Cortex of kidney (tissue), 1 donor: ENCODE measurements at places on chromosomes 7 and 10.

- DNase-seq, result no peak
Observed at GRCh38 chr10:49738616-49739360, 23.3 kb downstream of the OGDHL start.

GRCh38 chr10:32104622-32105509 is 48.6 kb upstream of the KIF5B start:
- no peak for DNase-seq

DNA sequence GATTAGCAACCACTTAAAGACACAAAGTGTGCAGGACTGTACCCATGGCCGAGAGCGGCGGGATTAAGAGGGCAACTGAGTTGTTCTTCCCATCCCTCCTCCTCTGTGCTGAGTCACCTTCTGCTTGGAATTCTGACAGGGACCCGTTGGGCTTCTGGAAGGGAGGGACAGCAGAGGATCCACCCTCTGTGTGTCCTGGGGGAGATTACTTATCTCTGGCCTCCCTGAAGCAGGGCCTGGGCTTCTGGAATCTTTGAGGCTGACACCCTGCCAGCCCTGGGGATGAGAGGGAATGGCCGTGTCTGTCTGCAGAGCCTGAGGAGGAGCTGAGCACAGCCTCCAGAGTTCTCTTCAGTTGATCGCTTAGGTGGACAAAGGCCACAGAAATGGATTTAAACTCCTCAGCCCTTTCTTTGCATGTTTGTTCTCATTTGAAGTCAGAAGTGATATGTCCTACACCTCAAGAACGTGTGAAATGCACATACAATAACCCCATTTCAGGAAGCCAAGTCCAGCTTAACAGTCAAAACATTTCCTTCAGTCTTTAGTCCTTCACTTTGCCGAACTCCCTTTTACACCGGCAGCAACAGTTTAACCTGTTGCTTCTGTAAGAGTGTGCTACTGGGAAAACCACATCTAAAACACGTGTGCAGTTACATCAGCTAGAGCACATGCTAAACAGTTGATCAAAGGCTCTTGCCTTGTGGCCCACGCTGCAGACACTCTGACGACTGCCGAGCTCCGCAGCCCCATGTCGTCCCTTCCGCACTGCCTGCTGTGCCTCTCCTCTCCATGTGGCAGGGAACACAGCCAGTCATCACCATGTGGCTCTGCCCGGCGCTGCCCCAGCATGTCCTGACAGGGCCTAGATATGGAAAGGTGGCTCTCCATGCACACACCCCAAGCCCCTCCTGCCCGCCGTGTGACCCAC is 55.7 kb downstream of the IKZF1 start:
- no peak for DNase-seq

- no peak for DNase-seq
Observed at GRCh38 chr10:104038537-104038936, 47.1 kb downstream of the COL17A1 start.

DNA sequence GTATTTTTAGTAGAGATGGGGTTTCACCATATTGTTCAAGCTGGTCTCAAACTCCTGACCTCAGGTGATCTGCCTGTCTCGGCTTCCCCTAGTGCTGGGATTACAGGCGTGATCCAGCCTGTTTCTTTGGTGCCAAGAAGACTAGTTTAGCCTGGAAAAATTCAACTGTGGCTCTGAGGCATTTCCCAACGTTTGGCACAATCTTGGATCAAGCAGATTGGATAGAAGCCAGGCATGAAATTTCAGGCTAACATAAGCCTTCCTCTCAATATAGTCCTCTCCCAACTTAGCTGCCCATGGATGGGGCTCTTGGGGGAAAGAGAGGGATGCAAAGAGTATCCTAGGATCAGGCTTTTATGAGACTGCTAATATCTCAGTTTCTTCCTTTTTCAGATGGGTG is 53.8 kb downstream of the APBB1IP start:
- DNase-seq, result no peak

- DNase-seq, result no peak
Observed at GRCh38 chr10:24208661-24209431, at the start of gene KIAA1217. KIAA1217 (plus strand) TSS chr10:24209138; CDS start chr10:24209194, 56 bp downstream.

DNA sequence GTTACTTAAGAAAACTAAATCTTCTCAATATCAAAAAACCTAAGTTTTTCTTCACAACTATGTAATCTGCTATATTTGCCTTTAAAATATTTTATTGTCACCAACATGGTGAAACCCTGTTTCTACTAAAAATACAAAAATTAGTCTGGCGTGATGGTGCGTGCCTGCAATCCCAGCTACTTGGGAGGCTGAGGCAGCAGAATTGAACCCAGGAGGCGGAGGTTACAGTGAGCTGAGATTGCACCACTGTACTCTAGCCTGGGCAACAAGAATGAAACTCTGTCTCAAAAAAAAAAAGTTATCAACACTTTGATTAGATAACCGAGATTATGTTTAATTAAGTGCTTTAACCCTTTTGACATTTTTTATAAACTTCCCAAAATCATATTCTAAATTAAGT is 28.3 kb upstream of the CLDN4 start:
- no peak for DNase-seq

- DNase-seq, result no peak
Observed at GRCh38 chr10:59090817-59091622, 85.4 kb upstream of the PHYHIPL start.

DNA sequence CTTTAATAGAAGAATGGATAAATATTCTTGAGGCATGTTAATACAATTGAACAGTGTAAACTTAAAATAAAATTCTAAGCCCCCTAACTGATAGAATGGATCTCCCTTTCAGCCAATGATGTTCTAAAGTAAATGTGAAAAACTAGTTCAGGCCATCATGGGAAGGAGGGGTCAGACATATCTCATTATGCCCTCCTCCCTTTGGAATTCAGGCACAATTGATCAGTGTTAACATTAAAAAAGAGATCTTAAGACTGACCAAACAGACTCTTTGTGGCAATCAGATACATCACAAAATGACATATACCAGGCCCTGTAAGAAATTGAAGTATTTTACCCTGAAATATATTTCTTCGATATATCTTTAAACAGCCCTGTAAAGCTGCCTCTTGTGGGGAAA is 683.0 kb upstream of the LRRTM3 start:
- DNase-seq, result no peak

DNA sequence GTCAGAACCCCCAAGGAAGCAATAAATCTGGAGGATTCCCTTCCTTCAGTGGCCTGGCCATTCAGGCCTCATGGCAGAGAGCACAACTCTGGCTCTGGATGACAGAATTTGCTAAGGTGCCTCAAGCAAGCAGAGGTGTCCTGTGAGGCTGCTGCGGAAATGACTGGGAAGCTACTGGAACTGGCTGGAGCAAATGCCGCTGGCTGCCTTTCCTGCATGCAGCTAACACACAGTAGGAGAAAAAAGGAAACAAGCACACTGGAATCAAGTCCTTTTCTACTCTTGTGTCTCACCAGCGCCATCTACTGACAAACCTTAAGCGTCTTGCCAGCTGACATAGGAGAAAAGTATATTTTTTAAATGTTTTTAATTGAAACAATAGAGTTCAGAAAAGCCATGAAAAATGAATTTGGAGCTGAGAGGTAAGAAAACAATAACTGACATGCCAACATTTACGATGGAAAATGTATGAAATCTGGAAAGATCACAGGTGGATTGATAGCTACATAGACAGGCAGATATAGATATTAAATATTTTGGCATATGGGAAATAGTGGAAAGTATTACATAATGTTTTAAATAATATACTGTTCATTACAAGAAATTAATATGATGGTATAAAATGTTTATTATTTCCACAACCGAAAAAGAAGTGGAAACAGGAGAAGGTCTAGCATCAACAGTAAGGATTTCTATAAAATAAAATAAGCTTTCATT is 951.6 kb downstream of the ANKRD7 start:
- no peak for DNase-seq

DNA sequence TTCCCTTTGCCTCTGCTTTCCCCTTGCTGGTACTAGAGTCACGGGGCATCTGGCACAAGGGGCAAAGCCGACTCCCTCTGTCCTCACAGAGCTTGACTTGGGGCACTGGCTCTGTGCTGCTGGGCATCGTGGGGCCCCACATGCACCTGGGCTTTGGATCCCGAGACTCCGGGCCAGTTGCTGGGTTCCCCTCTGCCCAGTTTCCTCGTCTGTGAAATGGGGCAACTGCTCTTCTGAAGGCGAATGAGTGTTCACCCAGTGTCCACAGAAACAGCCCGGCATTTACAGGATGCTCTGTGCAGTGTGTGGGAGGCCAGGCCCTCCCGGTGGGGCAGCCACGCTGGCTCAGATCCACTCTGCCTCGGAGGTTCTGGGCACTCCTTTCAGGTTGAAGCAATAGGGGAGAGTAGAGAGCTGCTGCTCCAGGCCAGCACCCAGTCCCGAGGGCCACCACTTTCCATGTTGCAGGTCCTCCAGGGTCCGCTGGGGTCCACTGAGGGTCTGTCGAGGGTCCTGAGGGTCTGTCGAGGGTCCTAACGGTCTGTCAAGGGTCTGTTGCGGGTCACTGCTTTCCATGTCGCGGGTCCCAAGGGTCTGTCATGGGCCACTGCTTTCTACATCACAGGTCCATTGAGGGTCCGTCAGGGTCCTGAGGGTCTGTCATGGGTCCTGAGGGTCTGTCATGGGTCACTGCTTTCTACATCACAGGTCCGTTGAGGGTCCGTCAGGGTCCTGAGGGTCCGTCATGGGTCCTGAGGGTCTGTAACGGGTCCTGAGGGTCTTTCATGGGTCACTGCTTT is 103.6 kb downstream of the VIPR2 start:
- DNase-seq, result no peak

DNA sequence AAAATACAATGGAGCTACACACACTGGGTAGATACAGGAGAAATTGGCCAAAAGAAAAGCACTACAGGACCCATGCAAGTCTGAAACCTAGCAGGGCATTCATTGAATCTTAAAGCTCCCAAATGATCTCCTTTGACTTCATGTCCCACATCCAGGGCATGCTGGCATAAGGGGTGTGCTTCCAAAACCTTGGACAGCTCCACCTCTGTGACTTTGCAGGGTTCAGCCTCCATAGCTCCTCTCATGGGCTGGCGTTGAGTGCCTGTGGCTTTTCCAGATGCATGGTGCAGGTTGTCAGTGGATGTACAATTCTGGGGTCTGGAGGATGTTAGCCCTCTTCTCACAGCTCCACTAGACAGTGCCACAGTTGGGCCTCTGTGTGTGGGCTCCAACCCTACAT is 626.3 kb upstream of the POT1 start:
- DNase-seq, result no peak

DNA sequence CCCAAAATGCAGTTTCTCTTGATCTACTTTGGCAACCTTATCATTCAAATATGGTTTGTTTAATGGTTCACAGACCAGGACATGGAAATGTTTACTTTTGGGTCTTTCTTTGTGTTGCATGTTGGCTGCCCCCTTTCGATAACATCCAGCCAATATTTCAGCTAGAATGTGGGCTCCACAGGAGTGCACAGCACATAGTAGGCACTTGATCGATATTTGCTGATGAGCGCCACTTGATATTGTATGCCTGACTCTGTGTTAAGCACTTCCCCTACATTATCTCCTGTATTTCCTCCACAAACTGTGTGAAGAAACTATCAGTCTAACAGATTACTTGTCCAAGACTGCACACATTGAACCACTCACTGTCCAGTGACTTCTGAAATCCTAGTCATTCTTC is 60.2 kb downstream of the SMURF1 start:
- no peak for DNase-seq

- no peak for DNase-seq
Observed at GRCh38 chr7:40329601-40330153, 194.9 kb downstream of the SUGCT start.

DNA sequence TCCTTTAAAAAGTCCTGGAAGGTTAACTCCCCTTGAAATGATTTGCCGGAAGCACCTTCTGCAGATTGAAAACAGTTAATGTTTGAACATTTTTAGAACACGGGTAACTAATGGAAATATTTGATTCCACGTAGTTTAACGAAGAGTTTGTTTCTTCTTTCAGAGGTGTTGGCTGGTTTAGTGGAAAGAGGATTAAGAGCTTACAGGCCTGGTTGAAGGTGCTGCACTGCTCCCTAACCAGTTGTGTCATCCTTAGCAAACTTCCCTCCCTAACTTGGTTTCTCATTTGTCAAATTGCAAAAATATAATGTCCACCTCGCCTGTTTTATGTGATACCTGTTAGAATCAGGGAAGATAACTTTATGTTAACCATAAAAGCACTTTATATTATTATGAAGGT is 243.0 kb upstream of the FZD8 start:
- DNase-seq, result no peak

- no peak for DNase-seq
Observed at GRCh38 chr10:30106987-30107386, 47.6 kb upstream of the JCAD start.

- DNase-seq, result no peak
Observed at GRCh38 chr7:98209166-98209920, 1.9 kb upstream of the BHLHA15 start.

DNA sequence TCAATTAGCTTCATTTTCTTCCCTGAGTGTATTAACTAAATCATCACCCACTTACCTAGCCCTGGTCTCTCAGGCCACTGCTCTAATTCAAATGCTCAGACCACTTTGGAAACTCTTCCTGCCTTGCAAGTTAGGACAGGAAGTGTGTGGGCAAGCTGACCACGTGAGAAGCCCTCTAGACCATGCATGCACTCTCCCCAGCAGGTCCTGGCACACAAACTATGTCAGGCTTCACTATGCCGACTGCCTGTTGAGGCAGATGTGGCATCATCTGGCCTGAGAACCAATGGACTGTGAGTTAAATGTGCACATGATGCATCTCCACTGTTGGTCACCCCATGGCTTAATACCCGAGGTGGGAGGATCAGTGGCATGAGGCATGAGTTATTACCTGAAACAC is 439.6 kb downstream of the GRID1 start:
- DNase-seq, result no peak

DNA sequence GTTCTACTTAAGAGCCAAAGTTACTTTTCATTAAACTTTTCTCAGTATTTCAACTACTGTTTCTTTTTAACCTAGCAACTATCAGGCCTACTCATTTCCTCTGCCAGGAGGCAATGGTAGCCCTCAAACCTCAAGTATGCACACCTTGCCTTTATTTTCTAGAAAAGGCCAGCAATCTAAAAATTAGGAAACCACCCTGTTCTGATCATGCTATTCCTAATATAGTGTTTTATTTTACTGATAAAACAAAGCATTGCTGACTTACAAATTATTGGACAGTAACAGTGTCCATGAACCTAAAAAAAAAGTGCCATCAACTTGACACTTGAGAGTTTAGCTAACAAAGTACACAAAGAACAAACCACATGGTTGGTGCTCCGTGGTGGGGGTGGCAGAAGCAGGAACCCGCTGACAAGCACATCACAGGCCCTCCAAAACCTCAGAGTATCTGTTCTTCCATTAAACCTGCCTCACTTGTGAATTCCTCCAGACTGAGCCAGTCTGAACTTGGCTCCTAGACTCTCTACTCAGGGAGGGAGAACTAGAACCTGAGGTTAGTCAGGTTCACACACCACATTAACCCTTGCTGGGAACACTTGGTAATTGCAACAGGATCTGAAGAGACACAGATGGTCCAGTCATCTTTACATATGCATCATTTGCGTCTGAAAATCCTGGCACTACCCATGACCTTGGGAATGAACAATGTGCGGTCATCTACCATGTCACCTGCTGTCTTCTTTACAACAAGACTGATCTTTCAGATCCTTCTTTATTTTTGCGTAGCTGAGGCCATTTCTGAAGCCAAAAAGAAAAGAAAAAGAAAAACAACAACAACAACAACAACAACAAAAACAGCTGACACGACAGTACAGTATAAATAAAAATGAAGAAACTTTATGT is 31.9 kb downstream of the PIP4K2A start:
- no peak for DNase-seq
